Activated effector memory CD4-positive, alpha-beta T cell treated with anti-CD3 and anti-CD28 coated beads, Interleukin-2, amount 50 U/mL, for 16 hours (primary cell): ENCODE measurements at places on chromosomes 16 and 17.

DNA sequence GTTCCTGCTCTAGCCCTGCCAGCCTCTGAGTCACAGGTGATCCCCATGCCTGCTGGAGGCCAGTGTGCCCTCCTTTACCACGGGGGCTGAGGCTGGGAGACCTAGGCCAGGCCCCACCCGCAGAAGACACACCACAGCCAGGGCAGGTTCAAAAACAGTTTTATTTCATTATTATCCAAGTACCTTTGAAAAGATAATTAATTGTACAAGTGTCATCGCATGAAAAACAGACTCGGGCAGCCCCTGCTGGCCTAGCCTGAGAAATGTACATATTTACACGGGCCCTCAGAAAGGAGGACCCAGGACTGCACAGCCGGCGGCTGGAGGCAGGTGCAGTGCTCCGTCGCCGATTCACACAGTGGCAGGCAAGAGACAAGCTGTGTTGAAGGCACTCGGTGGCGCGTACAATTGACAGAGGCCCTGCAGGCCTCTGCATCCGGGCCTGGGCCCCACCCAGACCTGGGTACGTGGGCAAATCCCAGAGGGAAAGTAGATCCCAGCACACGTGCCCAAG, 4.4 kb downstream of the PDIA2 start:
- no peak for DNase-seq

GRCh38 chr16:78749745-78750268, 650.4 kb downstream of the WWOX start:
- no peak for DNase-seq

DNA sequence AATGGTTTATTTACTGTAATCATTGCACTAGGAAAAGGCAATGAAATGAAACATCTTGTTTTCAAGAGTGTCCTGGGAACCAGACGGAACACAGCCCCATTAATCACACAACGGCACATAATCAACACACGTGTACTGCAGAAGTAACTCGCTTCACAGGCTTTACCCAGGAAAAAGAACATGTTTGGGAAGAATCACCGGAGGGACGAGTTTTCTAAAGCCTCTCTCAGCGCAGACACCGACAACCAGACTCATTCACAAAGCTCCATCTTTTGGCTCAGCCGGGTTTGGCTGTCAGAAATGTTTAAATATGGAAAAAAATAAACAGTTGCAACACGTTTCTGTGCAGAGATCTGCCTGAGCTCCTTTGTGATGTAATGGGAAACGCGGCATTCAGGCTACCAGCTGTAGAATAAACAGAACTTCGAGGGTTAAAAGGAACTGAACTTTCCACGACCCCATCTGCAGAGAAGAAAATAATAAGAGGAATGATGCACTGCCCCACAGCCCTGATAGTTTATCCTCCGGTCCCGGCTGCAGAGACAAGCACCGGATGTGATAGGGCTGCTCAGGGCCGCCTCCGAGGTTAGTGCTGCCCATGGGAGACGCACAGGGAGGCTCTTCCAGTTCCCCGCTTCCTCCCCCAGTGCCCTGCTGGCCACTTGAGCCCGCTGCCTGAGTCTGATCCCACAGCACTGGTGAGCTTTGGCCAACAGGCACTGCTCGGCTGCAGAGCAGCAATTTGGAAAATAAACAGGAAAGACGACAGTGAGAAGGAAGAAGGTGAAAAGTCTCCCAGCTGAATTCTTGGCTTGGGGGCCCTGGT, 119.8 kb downstream of the HIC1 start:
- no peak for DNase-seq

DNA sequence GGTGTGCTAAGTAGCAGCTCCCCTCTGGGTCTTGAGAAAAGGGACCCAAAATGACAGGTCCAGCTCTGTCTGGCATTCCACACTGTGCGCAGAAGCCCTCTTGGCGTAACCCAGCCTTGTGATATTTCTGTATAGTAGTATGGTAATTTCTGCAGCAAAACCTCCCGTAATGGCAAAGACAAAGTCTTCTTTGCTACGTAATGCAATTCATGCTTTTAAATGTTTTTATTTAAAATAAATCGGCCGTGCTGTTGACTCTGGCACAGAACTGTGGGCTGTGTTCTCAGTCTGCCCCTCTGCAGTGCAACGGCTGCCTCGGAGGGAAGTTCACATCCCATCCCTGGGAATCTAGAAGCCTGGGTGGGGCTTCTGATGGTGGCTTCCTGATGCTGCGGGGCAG, 75.2 kb downstream of the ASIC2 start:
- DNase-seq, result no peak

DNA sequence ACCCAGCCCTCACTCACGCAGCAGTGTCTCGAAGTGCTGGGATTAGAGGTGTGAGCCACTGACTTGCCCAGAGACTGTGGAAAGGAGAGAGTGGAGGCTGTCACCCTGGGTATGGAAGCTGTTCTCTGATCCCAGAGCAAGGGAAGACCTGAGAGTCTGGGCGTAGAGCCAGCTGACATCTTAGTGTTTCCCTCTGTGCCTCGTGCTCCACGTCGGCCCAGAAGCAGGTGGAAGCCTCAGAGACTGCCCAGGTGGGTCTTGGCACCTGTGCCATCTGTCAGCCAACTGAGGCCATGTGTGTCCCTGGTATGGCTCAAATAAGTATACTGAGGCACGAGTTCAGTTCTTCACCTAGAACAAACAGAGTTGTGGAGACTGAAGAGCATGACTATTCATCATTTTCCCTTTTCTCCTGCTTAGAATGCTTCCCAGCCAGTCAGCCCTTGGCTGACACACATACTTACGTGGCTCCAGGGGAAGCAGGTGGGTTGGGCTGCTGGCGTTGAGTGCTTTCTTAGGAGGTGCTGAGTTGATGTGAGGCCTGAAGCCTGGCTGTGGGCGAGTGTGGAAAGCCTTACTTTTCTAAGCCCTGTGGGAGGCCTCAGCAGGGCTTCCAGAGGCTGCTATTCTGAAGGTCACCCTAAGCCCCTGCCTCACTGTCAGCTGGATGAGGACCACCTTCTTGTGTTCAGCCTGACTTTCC, 8.1 kb downstream of the CTRL start:
- DNase-seq, result no peak

DNA sequence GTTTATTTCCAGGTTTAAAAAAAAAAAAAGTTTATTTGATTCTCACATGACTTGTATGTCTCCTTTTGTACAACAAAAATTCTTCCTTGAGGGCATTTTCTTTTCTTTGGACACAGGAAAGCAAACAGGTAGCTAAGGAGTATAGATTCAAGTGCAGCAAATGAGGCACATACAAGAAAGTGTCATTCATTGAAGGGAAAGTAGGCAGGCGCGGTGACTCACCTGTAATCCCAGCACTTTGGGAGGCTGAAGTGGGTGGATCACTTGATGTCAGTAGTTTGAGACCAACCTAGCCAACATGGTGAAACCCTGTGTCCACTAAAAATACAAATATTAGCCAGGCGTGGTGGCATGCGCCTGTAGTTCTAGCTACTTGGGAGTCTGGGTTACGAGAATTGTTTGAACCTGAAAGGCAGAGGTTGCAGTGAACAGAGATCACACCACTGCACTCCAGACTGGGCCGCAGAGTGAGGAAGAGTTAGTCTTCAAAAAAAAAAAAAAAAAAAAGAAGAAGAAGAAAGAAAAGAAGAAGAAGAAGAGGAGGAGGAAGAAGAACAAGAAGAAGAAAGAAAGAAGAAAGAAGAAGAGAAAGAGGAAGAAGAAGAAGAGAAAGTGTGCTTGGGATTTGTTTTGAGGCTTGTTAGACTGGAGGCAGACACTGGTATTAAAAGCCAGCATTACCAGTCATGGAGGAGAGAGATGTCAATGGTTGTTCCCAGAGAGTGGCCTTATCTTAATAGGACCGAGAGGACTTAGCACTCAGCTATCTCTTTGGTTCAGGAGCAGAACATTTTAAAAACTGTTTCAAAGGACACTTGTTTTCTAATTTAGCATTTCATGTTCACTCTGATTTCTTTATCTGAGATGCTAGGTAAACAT, 19.7 kb downstream of the GINS3 start:
- DNase-seq, result no peak

- no peak for DNase-seq
Measured at GRCh38 chr16:22284637-22285036, 12.6 kb upstream of the POLR3E start.

DNA sequence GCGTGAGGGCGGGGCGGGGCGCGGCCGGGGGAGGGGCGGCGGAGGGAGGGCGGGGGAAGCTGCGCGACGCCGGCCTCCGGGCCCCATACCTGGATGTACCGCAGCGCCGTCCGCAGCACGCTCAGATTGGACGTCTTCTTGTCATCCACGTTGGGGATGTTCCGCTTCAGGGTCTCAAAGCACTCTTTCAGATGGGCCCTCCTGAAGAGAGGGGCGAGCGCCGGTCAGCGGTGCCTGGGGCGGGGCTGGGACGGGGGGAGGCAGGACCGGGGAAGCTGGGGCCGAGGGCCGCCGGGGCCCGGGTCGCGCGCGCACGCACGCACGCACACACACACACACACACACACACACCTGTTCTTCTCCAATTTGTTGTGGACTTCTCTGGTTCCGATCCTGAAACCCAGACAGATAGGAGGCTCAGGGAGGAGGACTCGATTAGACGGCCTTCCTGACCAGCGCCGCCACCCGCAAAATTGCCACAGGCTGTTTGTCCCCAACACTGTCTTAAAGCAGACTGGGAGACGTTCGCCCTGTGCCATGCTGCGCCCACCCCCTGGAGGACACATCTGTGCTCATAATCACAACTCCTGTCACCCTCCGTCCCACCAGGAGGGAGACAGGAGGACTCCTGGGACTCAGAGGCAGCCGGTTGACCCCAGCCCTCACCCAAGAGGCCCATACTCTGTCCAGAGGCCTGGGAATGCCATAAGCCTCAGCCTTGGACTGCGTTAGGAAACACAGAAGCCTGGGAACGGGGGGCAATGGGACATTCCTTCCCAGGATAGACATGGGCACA, 6.7 kb downstream of the MNT start:
- DNase-seq, result no peak

DNA sequence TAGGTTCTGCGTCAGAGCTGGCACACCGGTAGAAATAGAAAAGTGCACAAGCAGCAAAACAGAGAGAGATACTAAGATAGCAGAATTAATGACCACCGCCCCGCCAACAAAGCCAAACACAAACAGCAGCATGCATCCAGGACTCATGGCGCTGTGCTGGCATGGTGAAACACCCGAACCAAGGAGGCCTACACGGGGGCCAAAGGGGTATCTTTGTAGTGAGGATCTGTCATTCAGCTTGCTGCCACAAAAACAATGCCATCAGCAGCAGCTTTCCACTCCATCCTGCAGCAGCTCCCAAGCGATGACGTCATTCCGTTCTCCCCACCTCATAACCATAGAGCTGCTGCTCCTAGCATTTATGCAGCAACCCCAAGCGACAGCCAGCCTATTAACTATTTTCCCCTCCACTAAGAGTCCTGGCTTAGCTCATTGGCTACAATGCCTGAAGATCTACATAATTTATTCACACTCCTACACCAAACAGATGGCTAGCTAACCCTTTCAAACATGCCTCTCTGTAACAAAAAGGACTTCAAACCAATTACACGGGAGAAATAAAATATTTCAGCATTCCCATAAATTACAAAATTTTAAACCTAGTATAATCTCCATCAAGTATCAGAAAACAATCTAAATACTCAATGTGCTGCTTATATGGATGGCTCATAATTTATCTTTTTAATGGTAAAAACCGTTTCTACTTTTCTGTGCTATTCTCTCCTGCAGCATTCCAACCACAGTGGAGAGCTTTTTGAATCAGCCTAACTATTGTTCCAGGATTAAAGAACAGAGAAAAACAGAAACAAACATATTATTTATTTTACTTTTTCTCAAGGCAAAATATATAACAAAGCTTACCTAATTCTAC, 73.9 kb downstream of the SPAG9 start:
- no peak for DNase-seq

DNA sequence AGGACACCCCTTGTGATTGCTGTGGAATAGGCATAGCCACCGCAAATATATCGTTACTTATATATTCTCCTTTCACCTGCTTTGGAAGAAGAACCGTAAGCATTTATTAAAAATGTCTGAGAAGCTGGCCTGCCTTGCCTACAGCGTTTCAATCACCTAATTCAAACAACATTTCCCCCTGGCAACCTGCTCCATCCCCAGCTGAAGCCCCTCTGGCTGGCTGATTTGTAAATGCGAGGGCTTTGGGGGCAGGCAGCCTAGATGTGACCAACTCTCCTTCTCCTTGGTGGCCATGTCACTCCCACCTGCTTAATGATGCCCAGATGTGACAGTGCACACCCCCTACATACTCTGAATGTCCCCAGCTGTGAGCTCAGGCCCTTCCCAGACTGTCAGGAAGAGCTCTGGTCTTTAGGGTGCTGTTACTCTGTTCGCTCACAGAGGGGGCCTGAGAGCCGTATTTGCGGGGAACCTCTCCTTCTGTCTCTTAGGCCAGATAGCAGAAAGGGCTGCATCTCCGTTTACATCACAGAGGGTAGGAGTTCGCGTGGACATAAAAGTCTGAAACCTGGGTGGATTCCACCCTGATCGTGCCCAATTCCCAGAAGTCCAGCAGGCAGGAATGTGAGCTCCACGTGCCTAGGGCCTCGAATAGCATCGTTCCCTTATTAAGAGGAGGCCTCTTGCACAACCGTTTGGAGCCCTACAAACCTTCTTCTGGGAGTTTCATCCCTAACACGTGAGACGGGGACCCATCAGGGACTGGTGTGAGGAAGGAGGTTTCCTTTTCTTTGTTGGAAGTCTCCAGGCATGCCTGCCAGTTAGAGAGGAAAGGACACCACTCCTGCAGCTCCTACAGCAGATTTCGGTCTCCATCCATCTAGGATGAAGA, 2.4 kb upstream of the SDK2 start:
- no peak for DNase-seq

- peak; percentile 25 for DNase-seq
Measured at GRCh38 chr17:50316016-50316587, 29.8 kb upstream of the XYLT2 start.

DNA sequence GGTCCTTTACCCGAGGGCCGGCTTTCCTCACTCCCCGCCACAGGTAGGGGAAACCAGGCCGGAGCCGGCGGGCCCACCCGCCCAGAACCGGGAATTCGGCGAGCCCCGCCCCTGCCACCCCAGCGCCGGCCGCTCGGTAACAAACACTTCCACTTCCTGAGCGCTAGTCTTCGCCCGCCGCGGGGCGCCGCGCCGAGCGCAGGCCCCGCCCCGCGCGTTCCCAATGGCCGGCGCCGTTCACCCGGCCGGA, 224 bp upstream of the NHERF1 start:
- DNase-seq, result no peak

- DNase-seq, result no peak
Measured at GRCh38 chr17:8755590-8756255, 2.6 kb downstream of the SPDYE4 start.

DNA sequence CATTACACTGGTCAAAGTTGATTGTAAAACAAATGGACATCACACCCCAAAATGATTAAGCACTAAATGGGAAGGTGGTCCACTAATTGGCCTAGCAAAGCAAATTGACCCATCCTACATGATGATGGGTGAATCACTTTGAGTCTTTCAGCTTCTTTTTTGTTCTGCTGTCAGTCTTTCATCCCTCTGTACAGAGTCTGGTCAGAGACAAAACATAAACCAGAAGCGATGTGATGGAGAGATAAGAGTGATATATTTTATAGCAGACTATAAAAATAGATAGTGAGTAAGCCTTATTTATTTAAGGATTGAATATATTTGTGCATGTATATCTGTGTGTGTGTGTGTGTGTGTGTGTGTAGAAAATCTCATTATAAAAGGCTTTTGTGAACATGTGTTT, 618.4 kb upstream of the SOX9 start:
- DNase-seq, result no peak

- DNase-seq, result no peak
Measured at GRCh38 chr17:10557422-10557821, 8.0 kb upstream of the MYH2 start.

GRCh38 chr16:66972983-66973382, 11.9 kb downstream of the CES3 start:
- no peak for DNase-seq

- no peak for DNase-seq
Measured at GRCh38 chr16:63415014-63415413, 1378.8 kb upstream of the CDH8 start.

- peak; percentile 90 for DNase-seq
Measured at GRCh38 chr17:78748730-78749317, 33.2 kb downstream of the CYTH1 start.
